ENCODE measurements at places on chromosomes 2 and 18.

DNA sequence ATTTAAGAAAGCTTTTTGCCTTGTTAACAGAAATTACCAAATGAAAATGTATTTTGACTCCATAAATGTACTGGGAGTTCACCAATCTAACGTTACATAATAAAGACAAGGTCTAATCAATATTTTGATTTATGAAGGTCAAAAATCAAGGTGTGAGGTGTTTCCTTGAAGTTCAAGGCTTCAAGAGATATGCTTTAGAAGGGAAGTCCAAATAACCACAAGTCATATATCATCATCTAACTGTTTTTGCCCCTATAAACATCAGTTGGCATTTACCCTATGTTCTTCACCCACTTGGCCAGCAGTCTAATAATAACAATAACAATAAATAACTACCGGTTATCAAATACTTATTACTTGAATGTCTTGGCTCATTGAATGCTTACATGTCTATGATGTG is 196.1 kb upstream of the ID2 start:
- no peak for DNase-seq

DNA sequence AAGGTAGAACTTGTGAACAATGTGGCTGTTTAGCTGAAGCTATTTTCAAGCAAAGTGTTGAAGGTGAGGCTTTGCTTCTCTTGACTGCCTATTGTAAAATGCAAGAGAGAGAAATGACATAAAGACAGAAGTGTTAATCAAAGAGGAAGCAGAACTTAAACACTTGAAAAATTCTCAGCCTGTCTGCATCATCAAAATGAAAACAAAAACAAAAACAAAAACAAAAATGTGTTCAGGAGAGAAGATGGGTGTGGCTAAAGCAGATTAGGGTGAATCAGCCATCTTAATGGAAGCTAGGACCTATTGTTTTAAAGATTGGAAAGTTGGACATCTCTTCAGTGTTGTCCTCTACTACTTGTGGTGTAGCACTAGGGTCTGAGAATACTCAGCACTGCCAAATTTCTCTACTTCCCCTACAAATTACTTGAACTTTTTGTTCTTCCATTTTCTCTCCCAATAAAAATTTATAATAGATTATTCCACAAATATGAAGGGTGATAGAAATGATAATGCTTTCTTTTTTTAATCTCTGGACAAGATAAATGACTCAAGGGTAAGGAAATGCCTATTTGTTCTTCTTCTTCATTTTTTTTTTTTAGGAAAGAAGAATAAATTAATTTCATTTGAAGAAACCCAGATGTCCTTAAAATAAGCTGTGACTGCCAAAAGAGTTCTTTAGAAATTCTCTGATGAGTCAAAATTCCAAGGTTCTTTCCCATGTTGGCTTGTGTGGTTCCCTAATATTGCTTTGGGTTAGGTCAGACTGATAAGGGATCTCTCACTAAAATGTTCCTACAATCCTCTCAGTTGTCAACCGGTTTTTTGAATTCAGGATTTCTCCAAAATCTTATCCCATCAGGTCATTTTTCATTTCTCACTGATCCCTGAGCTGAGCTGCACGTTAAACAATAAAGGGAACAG is 571.2 kb upstream of the ZEB2 start:
- no peak for DNase-seq

GRCh38 chr2:216341121-216341520 is 31.2 kb downstream of the MARCHF4 start:
- no peak for DNase-seq

DNA sequence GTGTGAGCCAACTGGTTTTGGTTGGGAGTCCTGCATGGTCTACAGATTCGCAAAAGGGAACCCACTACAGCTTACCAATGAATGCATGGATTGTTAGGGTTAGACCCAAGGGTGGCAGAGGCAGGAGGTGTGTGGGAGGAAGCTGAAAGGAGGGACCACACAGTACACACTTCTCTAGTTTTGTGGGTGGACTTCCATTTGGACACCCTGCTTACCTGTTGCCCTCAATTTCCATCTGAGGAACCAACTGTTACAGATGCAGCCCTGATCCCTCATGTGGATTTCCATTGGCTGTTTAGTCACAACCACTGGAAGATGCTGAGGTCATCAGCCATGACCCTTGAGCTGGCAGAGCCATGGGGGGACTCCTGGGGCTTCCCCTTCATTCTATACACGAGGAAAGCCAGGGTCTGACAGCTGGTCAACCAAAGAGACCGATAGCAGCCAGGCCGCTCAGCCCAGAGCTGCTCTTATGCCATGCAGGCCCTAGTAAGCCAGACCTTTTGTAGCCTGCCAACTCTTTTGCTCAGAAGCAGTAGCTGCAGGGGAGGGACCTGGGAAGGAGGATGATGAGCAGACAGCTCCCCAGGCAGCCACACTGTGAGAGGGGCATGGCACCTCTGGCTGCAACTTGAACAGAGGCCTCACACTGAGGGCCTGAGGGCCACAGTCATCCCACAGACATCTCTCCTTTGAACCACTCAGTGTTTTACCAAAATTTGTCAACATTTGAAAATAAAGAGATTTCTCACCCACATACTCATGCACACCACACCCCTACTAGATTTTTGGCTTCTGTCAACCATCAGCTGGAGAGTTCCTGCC is 162.1 kb downstream of the SETBP1 start:
- no peak for DNase-seq

- no peak for DNase-seq
Observed at GRCh38 chr2:100571668-100572067, 8.9 kb downstream of the PDCL3 start.

GRCh38 chr2:117137371-117137770 is 677.1 kb upstream of the DDX18 start:
- no peak for DNase-seq
